ENCODE measurements at places on chromosomes 1 and 21.

GRCh38 chr1:197367627-197368026 is 99.6 kb downstream of the CRB1 start:
- no peak for DNase-seq

GRCh38 chr1:234397732-234398131 is 24.5 kb downstream of the COA6 start:
- DNase-seq = no peak

DNA sequence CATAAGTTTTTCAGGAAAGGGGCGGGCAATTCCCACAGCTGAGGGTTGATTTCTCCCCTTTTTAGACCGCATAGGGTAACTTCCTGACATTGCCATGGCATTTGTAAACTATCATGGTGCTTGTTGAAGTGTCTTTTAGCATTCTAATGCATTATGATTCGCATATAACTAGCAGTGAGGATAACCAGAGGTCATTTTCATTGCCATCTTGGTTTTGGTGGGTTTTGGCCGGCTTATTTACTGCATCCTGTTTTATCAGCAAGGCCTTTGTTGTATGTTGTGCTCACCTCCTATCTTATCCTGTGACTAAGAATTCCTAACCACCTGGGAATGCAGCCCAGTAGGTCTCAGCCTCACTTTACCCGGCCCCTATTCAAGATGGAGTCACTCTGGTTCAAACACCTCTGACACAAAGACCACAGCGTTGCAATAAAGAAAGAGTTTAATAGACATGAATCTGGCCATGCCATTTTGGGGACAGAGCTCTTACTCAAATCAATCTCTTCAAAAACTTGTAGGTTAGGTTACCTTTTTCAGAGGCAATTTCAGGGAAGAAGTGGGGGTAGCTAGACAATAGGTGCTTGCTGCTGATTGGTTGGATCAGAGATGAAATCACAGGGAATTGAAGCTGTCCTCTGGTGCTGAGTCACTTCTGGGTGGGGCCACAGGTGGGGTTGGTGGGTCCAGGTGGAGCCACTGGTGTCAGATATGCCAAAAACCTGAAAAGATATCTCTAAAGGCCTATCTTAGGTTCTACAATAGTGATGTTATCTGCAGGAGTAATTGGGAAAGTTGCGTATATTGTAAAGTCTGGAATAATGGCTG is 23.3 kb downstream of the TBX19 start:
- no peak for DNase-seq

DNA sequence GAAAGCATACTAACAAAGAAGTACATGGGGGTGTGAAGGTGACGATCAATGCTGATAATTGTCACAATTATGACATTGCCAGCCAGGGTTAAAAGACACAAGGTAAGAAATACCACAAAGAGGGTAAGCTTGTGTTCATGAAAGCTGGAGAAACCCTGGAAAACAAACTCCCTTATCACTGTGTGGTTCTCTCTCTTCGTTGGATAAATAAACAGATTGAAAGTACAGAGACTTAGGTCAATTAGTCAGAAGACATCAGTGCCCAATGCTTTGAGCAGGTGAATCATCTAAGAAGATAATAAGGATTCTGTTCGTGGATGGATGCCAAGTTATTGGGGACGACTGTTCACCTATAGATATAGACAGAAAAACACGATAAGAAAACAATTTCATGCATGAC is 22.4 kb upstream of the FCER1A start:
- no peak for DNase-seq

DNA sequence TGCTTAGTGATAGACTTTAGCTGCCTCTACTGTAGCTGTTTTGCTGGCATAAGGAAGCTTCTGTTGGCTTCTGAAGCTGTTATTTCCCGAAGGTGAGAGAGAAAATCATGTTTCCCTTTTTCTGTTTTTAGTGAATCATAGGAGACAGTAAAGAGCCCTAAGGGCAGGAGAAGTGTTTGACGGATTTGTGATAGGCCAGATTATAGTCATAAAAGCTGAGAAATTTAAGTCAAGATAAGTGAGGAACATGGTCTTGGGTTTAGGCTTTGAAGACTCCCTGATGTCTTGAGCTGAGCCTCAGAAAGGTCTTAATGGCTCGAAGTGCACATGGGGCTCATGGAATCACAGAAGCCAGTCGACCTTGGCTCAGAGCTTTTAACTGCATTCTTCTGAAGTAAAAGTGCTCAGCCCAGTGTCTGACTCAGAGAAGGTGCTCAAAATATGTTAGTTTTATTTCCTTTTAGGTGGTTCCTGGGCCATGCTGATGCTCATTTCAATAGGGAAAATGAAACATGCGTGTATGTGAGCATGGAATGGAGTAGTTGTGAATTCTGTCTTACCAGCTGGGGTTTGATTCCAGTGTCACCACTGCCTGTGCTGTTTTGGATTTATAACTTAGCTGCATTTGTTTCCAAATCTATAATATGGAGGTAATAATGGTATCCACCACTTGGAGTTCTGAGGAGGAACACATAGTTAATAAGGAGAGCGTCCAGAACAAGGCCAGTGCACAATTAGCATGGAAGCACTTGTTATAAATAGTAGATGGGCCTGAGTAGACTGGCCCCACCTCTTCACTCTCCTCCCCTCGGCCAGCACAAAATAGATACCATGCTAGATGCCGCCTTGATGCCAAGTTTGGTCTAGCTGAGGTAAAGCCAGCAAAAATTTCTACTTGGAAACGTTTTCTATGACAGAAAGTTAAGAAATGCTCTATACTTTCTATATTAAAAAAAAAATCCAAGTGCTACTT is 99.2 kb downstream of the C1orf21 start:
- DNase-seq = no peak

- no peak for DNase-seq
These were observed 10.1 kb downstream of the FMO1 start for GRCh38 chr1:171258429-171258828.

GRCh38 chr1:207240325-207241101 is 81.0 kb upstream of the CD55 start:
- DNase-seq = no peak

DNA sequence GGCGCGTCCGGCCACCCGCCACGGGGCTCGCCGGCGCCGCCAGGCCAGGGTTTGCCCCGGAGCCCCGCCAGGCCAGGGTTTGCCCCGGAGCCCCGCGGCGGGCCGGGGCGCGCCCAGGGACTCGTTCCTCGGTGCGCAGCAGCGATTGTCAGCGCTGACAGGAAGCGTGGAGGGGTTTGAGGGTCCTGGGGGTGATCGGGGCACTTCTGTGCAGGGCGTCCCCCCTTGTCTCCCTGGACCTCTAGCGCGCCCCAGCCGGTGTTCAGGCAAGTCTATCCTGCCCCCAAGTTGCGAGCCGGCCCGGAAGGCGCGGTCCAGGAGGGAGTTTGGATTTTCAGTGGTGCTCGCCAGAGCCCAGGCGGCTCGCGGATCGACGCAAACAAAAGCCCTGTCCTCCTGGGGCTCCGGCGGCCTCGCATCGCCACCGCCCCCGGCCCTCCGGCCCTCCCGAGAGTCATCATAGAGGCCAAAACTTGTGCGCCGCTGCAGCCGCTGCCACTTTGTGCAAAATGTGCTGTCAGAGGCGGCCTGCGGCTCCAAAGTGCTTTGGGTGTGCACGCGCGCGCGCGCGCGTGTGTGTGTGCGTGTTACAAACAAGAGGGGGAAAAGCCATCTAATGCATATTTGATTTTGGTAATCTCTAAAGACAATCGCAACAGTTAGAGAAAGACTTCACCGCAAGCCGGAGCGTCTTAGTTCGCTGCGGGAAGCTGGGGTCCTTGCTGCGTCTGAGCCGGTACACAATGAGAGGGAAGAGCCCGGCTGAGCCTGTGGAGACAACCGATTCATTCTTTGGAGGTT is 1.0 kb downstream of the ROR1 start:
- DNase-seq = no peak

Measured in stimulated activated CD4-positive, alpha-beta T cell treated with anti-CD3 and anti-CD28 coated beads, Interleukin-2, amount 100 ng/mL, for 24 hours (primary cell).